ENCODE measurements at places on chromosomes 6 and 20.

- DNase-seq = no peak
Measured at GRCh38 chr6:4388675-4389074, 253.3 kb upstream of the ECI2 start.

GRCh38 chr6:165663377-165663735 is 315 bp upstream of the PDE10A start:
- DNase-seq = no peak

GRCh38 chr6:16285467-16286150 is 47.2 kb downstream of the GMPR start:
- DNase-seq = no peak

DNA sequence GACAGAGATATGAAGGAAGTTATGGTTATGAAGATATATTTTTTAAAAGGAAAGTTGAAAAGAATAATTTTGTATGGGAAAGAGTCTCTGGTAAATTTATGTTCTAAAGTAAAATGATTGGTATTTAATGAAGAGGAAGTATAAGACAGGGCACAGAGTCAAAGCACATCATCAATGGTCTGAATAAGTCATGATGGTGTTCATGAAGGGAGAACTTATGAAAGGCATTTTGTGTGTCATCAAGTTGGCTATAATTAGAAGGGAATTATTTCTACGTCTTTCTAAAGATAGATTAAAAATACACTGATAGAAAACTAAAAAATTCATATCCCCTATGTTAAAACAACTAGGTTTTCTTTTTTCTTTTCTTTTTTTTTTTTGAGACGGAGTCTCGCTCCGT is 21.4 kb upstream of the SNAI1 start:
- DNase-seq = no peak

DNA sequence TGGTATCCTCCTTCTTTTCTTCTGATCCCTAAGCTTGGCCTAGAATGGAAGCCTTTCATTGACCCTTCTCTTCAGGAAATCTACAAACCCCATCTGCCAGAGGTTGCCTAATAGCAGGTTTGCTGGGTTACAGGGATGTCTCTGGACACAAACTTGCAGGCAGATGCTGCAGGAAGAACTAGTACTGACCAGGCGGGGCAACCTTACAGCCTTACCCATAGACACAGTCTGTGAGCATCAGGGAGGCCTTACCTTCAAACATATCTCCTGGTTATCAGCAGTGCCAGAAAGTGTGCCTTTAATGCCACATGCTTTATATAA is 2.6 kb downstream of the SCUBE3 start:
- no peak for DNase-seq

DNA sequence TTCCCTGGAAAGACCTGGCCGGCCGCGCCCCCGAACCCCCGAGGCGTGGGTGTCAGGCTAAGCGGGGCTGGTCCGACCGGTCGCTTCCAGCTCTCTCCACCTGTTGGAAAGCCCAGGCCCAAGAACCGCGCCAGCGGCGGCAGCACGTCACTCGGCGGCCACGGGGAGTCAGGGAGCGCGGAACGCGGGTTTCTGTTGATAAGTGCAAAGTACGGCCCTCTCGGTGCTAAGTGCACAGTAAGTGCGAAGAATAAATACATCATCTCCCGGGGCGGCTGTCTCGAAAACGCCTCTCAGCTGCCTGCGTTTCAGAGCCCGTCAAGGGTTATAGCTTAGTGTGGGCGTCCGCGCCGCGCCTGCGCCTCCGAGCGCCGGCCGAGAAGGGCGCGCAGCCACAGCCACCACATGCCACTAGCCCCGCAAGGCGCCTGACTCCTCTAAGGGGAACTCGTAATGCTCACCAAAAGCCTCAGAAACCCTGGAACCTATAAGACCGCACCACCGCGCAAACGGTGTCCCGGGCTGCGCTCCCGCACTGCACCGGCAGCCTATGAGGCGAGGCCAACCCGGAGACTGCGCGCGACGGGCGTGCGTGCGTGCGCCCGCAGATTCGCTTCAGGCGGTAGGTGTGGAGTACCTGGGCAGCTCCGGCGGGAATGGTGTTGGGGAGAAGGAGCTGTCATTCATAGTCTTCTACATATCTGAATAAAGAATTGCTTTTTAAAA is 9.2 kb upstream of the TBX18 start:
- no peak for DNase-seq

DNA sequence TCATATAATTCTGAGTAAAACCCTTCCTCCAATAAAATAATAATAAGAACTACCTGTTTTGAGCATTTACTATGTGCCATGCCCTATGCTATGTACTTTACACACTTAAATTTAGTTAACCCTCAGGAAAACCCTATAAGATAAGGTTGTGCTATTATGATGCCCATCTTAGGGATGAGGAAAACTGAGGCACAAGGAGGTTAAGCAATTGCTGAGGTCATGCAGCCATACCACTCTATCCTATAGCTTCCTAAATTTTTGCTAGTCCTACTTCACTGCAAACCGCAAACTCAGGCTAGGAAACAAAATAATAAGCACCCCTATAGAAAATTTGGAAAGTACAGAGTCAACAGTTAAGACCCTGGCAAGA is 38.9 kb upstream of the GFOD1 start:
- no peak for DNase-seq

GRCh38 chr6:136466777-136467176 is 83.4 kb downstream of the MAP7 start:
- DNase-seq = no peak

Data from hematopoietic multipotent progenitor cell treated with erythropoietin and hydrocortisone succinate and interleukin-3 and kit ligand, for 15 days (in vitro differentiated cells).